Activated CD4-positive, alpha-beta T cell treated with anti-CD3 and anti-CD28 coated beads, Interleukin-2, amount 10 ng/mL, durations not matched to agents 7 days and 5 days (primary cell): ENCODE measurements at places on chromosomes 3 and 15.

DNA sequence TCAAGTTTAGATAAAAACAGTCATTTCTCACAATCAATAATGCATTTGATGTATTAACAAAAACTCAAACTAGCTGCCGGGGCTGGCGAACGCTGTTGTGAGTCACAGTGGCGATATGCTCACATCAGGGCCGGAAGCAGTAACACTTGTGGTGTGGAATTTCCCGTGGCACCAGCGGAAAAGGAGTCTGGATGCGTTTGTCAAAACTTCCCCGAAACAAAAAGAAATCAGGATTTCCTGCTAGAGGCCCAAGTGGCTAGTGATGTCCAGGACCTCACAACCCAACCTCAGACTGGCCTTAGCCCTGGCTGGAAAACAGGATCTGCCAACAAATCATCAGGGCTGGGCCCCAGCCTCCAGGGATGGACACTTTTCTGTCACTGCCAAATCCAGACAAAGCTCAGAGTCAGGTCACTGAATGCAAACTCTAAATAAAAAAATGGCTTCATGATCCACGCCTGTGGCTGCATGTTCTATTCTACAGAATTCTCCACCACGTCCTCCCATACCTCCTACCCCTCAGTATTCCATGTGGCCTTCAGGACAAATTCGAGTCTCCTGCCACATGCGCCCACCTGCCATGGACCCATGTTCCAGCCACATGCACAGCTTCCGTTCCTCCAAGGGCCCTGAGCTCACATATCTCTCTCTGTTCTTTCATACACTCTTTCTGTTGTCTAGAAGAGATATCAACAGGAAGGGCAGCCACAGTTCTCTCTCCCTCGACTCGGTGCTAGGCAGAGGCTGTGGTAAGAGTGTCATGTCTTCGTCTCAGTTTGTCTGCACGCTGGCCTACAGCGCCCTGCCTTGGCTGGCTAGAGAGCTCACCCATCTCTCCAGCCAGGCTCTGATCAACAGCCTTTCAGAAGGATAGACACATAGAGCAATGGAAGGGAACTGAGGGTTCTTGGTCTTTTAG is 35.4 kb downstream of the EHD4 start:
- peaks cover 71% of the 10 kb centered on the region for H3K4me1 ChIP-seq
- no peaks in the 10 kb centered on the region for H3K27me3 ChIP-seq
- peak overlapping the region; percentile 57 for H3K4me3 ChIP-seq

DNA sequence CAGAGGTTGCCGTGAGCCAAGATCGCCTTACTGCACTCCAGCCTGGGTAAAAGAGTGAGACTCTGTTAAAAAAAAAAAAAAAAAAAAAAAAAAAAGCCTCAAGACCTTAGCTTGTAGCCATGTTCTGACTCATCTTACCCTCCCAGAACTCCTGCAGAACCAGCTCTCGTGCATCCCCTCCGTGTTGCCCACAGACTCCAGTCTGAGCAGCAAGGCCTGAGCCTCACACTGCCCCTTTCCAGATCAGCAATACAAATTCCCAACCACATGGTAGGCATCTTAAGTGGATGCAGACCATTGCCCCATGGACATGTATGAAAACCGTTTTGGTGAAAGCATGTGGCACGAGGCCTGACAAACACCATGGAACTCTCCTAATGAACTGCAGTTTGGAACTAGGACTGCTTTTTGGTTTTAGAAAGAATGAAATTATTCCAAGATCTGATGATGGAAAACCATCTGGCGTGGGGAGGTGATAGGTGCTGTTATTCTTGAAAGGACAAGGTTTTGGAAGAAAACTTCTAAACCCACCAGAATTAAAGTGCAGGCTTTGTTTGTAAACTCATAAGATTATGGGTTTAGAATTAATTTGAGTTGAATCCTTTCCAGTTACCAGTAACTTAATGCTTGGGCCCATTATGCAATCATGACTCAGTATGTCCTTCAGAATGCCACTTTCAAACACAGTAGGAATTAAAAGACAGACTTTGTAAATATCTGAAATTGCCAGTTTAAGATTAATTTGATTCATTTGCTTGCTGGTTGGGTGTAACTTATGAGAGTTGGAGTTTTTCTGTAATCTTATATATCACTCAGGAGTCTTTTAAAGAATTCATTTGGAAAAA is 163.7 kb upstream of the LRTM1 start:
- no peak overlapping the region for H3K4me3 ChIP-seq
- no peaks in the 10 kb centered on the region for H3K36me3 ChIP-seq
- no peak overlapping the region for H3K27ac ChIP-seq
- no peaks in the 10 kb centered on the region for H3K4me1 ChIP-seq

DNA sequence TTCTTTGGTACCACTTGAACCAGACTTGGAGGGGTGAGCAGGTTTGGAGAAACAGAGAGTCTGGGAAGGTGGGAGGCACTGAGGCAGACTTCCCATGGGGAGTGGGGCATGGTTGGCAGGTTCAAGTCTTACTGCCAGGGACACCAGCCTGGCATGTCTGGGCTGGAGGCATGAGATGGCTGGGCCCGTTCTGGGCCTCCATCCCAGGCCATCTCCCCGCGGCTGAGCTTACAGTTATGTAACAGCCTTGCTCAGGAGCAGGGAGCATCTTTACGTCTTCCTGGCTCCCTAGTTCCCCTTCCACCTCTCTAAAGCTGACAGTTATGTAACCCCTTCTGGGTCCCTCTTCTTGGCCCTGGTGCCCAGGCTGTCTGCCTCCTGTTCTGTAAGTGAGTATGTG is 12.4 kb downstream of the VIPR1 start:
- DNase-seq = no peak
- H3K27ac ChIP-seq = no peak overlapping the region
- peaks cover 33% of the 10 kb centered on the region for H3K4me1 ChIP-seq
- H3K4me3 ChIP-seq = no peak overlapping the region
- H3K36me3 ChIP-seq = peaks cover 6% of the 10 kb centered on the region

- no peaks in the 10 kb centered on the region for H3K27me3 ChIP-seq
- no peaks in the 10 kb centered on the region for H3K4me1 ChIP-seq
- H3K36me3 ChIP-seq = no peaks in the 10 kb centered on the region
- DNase-seq = no peak
- no peak overlapping the region for H3K4me3 ChIP-seq
Observed at GRCh38 chr3:173275740-173276139, 121.8 kb upstream of the NLGN1 start.

DNA sequence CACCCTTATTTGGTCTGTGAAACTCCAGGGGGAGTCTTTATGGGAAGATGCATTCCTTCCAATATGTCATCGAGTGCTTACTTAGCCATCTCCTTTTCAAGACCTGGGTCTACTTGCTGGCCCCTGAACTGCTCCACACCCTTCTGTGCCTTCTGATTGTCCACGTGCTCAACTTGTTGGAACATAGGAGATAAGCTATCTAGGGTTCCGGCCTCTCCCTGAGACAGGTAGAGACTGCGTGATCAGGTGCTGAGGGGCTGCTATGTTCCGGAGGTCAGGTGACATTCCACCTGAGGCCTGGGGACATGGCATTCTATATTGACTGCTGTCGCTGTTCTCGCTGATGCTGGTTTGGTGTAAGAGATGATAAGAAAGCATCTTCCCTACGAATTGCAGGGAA is 65.6 kb downstream of the ATP1B3 start:
- no peak overlapping the region for H3K4me3 ChIP-seq
- no peaks in the 10 kb centered on the region for H3K27me3 ChIP-seq
- DNase-seq = no peak

DNA sequence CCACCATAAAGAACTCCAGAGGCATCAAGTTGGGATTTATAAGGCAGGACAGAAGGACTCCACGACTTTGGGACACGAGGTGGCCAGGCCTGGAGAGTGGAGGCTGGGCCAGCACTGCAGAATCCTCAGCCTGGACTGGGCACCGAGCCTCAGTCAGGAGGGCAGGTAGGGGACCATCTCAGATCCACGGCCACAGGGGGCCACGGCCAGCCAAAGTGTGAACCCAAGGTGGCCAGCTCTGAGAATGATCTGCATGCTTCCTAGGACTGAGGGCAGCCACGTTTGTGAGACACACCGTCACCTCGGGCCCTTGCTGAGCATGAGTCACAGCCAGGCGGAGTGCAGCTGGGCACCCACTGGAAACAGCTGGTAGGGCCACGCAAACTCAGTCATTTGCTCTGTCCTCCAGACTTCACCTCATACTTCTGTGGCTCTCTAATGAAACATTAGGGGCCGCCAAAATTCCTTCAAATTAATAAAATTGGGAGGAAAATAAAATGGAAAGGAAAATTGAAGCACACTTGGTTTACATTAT is 65.8 kb downstream of the CTNNB1 start:
- DNase-seq = no peak
- H3K4me1 ChIP-seq = no peaks in the 10 kb centered on the region
- H3K27ac ChIP-seq = no peak overlapping the region
- H3K4me3 ChIP-seq = no peak overlapping the region
- no peaks in the 10 kb centered on the region for H3K36me3 ChIP-seq

- H3K4me1 ChIP-seq = no peaks in the 10 kb centered on the region
- no peak overlapping the region for H3K4me3 ChIP-seq
- no peaks in the 10 kb centered on the region for H3K36me3 ChIP-seq
- no peaks in the 10 kb centered on the region for H3K27me3 ChIP-seq
- no peak overlapping the region for H3K27ac ChIP-seq
Observed at GRCh38 chr3:163547014-163547685, 1531.1 kb downstream of the SI start.

- H3K4me3 ChIP-seq = peak overlapping the region; percentile 98
- H3K4me1 ChIP-seq = peaks cover 33% of the 10 kb centered on the region
- peak; percentile 9 for DNase-seq
- H3K36me3 ChIP-seq = peaks cover 18% of the 10 kb centered on the region
Observed at GRCh38 chr3:124730941-124731297, 667 bp downstream of the UMPS start.

DNA sequence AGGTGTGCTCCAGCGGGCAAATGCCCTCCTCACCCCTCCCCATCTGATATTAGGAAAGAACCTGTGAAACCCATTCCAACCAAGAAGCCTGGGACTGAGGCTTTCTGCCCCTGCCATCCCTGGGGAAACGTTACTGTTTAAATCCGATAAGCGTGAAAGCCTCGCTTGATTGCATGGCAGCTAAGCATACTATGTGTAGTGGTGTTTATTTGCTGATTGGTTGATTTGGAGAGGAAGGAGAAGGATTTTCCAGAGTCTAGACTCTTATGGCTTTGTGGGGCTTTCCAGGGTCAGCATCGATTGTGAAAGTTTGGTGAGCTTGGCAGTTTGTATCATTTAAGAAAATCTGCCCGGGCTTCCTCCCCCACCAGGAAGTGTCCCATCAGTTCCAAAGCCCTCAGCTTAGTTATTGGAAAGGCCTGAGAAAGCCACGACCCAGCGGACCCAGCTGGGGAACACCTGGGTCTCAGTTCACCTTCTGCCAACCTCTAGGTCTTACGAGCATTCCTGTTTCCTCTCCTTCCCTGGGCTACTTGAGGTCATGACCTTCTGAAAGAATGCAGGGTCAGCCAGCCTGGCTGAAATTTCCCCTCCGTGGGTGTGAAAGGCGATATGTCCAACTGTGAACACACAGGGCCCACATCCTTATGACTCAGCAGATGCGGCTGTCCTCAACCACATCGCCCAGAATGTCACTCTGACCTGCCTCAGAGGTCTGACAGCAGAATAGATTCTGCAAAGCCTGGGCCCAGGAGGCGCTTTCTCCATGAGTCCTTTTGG is 62.8 kb upstream of the HERC1 start:
- H3K27me3 ChIP-seq = no peaks in the 10 kb centered on the region
- H3K27ac ChIP-seq = peak overlapping the region; percentile 6
- peaks cover 75% of the 10 kb centered on the region for H3K4me1 ChIP-seq

DNA sequence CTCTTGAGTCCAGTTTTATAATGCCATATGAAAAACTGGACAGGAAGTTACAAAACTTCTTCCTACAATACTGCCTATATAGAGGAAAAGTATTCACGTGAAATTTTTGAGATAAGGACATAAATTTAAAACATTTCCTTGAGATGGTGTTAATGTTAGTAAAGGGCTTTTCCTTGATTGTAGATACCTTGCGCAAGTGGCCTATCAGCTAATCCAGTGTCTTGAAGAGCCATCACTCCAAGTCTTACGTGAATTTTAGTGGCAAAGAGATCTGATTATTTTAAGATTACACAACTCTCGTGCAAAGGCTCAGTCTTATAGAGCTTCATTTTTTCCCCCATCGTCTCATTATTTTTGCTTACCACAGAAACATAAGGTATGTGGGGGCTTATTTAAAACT is 18.4 kb downstream of the C3orf38 start:
- H3K27ac ChIP-seq = no peak overlapping the region
- no peak for DNase-seq
- no peaks in the 10 kb centered on the region for H3K27me3 ChIP-seq

DNA sequence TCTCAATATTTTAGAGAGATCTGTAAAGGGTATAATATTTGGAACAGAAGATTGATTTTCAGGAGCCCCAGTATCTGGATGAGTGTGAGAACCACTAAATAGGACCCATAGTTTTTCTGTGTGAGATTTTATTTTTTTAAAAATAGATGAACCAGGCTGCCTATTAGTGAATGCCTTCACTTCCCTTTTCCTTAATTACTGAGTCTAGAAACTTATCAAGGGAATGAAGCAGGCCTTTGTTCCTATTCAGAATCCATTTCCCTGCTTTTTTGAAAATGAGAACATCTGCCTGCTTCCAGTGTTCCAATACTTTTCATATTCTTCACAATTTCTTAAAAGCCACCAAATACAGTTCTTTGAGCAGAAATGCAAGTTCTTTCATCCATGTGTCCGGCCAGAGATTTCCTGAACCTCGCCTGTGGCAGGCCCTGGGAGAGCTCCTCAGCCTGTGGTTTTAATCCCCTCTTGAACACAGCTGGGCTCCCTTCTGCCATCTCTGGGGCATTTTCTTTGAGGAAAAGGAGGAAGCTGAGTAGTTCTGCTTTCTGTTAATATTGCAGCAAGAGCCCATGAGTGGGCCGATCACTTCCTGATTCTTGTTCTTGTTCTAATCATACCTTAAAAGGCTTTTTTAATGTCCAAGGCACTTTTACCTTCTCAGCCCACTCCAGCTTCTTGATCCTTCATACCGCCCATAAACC is 4.7 kb downstream of the EHD4 start:
- H3K27ac ChIP-seq = peak overlapping the region; percentile 63
- H3K36me3 ChIP-seq = peaks cover 8% of the 10 kb centered on the region
- H3K4me1 ChIP-seq = peaks cover 54% of the 10 kb centered on the region
- no peak for DNase-seq
- H3K4me3 ChIP-seq = no peak overlapping the region
- no peaks in the 10 kb centered on the region for H3K27me3 ChIP-seq
